Heart right ventricle (tissue), 16 donors: ENCODE measurements at places on chromosomes 1 and 21. TPM values are rescaled to one million over a fixed set of nuclear protein-coding genes. Genes with fewer than 3 reads are reported as not detected.

DNA sequence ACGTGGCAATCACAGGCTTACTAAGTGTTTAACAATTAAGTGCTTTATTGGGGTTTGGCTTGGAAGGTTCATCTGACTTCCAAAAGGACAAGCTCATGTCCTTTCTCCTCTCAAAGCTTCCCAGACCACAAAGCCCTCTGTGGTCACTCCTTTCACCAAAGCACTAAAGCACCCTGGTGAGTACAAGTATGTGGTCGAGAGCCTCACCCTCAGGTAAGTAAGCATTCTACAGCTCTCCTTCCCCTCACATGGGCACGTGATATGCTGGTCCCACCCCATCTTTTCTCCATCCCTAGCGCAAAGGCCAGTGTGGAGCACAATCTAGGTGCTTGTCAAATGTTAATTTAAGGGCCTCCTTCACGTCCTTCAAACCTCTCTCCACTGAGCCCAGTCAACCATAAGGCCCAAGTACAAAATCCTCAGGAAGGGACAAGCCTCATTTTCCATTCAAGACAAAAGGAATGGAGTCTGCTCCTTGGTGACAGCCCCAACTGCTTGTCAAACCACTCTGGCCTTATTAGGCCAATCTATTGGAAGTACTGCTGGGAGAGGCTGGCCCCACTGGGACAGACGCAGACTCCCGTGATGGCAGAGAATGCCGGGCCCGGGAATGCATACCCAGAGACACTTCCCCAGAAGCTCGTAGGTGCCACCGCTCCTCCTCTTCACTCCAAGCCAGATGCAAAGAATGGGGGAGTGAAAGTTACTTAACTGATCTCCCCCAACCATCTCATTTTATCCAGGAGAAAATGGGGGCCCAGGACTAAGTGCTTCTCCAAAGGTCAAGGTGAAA lies 7.8 kb downstream of the STMN1 start:
- no peak for DNase-seq

Gene GJB3
- polyA plus RNA-seq = not detected

DNA sequence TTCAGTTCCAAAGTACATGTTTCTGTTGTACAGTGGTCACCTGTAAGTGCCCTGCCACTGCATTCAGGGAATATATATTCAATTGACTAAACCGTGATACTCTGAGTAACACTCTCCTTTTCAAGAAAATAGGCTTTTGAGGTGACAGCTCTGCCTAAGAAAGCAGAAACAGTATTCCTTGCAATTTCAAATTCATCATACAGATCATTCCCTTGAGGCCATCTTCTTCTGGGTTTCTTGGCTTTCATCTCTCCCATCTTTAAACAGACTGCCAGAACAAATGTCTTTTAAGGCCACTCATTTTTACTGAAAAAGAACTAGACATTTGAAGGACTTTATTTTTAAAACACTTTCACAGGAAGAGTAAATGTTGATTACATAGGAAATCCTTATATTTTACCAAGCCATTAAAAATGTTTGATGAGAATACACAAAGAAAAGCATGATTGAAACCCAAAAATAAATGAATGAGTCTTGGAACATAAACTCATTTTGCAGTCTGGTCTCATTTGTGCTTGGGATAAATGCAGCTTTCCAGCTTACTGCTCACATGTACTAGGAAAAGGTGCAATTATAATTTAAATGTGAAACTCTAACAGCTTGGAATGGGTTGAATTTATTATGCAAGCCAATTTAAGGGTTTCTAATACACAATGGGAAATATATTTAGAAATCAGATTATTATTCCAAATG lies 34.7 kb downstream of the PLPPR5 start:
- DNase-seq = no peak

- DNase-seq = no peak
Observed at GRCh38 chr1:246794828-246795671, 70.8 kb downstream of the SCCPDH start.

DNA sequence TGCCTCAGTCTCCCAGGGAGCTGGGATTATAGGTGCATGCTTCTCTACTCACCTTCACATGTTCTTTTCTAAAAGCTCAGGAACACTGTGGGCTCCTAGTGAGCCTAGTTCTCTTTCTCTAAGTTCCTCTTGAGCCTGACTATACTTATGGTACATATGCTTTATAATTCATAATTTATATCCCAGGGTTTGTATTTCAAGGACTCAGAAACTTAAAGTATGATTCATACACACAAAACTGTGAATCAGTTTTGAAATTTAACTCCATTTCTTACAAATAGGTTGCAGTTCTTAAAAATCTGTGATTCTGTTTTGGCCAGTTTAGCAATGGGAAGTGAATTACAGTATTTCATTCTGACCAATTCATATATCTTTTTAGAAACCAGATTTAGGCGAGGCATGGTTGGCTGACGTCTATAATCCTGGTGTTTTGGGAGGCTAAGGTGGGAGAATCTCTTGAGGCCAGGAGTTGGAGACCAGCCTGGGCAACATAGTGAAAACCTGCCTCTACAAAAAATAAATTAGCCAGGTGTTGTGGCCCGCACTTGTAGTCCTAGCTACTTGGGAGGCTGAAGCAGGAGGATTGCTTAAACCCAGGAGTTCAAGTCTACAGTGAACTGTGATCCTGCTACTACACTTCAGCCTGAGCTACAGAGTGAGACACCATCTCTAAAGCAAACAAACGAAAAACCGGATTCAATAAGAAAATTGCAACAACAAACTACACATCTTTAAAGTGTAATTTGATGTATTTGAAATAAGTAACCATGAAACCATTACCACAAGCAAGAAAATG lies 15.6 kb downstream of the RASAL2 start:
- no peak for DNase-seq

GRCh38 chr1:36609241-36610027 lies 126.7 kb upstream of the CSF3R start:
- DNase-seq = no peak
